ENCODE measurements at places on chromosomes 3 and 15. TPM values are rescaled to one million over a fixed set of nuclear protein-coding genes. Genes with fewer than 3 reads are reported as not detected.

NR1I2 gene
- polyA plus RNA-seq = not detected

GRCh38 chr15:51759557-51760070 lies 8.2 kb downstream of the TMOD2 start:
- peaks cover 25% of the 10 kb centered on the region for H3K4me1 ChIP-seq
- no peaks in the 10 kb centered on the region for H3K27me3 ChIP-seq
- H3K36me3 ChIP-seq = peaks cover 14% of the 10 kb centered on the region
- H3K4me3 ChIP-seq = no peak overlapping the region
- no peak overlapping the region for H3K27ac ChIP-seq

DNA sequence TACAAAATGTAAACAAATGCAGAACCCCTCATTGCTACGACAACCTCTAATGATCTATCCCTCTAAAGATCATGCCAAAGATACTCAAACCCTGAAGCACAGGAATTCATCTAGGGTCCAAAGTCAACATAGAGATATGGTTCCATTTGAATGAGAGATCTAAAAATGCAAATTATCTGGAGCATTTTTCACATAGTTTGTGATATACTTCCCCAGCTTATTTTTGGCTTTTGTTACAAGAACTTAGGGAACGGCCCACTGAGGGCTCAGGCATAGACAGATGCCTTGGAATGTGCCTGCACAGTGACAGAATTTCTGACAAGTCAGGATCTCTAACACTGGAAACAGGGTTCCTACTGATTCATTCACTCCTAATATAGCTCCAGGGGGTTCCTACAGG lies 258.9 kb upstream of the THBS1 start:
- no peaks in the 10 kb centered on the region for H3K4me1 ChIP-seq
- H3K27ac ChIP-seq = no peak overlapping the region
- no peaks in the 10 kb centered on the region for H3K36me3 ChIP-seq
- no peaks in the 10 kb centered on the region for H3K27me3 ChIP-seq

DNA sequence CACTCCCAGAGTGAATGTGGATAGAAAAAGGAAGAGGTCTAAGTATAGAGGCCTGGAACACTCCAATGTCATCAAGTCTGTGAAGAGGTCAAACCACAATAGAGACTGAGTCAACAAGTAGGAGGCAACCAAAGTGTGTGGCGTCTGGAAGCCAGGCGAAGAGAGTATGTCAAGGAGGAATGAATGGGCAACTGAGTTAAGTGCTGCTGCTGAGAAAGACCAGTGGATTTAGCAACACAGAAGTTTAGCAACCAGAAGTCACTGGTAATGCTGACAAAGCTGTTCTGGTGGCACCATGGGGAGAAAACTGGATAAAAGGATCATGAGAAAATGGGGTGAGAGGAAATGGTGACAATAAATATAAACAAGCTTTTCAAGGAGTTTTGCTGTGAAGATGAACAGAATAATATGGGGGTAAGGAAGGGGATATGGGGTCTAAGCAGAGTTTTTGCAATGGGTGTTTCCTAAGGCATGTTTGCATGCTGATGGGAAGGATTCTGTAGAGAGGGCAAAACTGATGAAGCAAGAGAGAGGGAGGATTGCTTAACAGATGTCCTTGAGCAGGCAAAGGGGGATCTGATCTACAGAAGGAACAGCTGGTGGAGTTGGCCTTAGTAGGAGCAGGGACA lies 38.4 kb downstream of the PCOLCE2 start:
- no peak for DNase-seq
- no peaks in the 10 kb centered on the region for H3K4me1 ChIP-seq
- H3K27me3 ChIP-seq = no peaks in the 10 kb centered on the region
- H3K4me3 ChIP-seq = no peak overlapping the region
- H3K27ac ChIP-seq = no peak overlapping the region
- H3K36me3 ChIP-seq = no peaks in the 10 kb centered on the region

DNA sequence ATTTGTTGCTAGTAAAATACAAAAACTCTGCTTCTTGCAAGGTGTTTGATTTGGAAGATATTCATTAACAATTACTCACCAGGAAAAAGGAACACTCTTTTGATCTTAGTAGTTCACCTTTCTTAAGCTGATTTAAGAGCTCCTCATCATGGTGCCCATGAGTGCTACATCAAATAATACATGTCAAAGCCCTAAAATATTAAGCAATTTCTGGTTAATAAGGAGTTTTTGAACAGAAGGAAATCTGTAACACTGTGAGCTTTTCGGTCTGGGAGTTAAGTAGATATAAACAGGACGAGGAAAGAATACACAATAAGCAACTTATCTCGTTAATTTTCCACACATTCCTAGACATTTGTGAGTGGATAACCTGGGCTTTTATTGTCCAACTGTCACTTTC lies 83.9 kb upstream of the DCBLD2 start:
- DNase-seq = no peak
- no peaks in the 10 kb centered on the region for H3K4me1 ChIP-seq
- H3K4me3 ChIP-seq = no peak overlapping the region
- peaks cover 5% of the 10 kb centered on the region for H3K27me3 ChIP-seq
- no peak overlapping the region for H3K27ac ChIP-seq

DNA sequence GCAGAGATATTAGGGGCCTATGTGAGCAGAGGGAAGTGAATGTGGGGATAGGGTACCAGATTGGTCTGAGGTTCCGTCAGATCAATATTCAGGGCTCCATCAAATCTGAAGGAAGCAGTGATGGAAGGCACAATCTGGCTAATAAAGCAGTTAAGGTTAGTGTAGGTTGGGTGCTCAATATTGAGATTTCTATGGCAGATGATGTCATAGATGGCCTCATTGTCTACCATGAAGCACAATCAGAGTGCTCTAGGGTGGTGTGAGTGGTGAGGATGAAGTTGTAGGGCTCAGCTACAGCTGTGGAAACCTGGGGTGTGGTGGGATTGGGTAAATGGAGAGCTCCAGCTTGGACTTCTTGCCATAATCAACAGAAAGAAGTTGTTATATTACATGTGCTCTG lies 58.2 kb downstream of the NR2F2 start:
- no peak overlapping the region for H3K27ac ChIP-seq
- no peaks in the 10 kb centered on the region for H3K36me3 ChIP-seq
- no peak for DNase-seq
- H3K27me3 ChIP-seq = peaks cover 4% of the 10 kb centered on the region
- H3K4me3 ChIP-seq = no peak overlapping the region

PPP1R14D gene
- not detected for polyA plus RNA-seq

GRCh38 chr3:183159333-183159732 lies 3.2 kb downstream of the LAMP3 start:
- no peak for DNase-seq
- no peaks in the 10 kb centered on the region for H3K36me3 ChIP-seq
- H3K27me3 ChIP-seq = peaks cover 88% of the 10 kb centered on the region
- no peak overlapping the region for H3K27ac ChIP-seq
- peaks cover 18% of the 10 kb centered on the region for H3K4me1 ChIP-seq

GRCh38 chr3:113741620-113742019 lies 4.4 kb downstream of the NAA50 start:
- H3K27ac ChIP-seq = no peak overlapping the region
- H3K36me3 ChIP-seq = peaks cover under 1% of the 10 kb centered on the region
- no peaks in the 10 kb centered on the region for H3K27me3 ChIP-seq
- no peak for DNase-seq
- H3K4me3 ChIP-seq = no peak overlapping the region
- H3K4me1 ChIP-seq = peaks cover 53% of the 10 kb centered on the region

GRCh38 chr3:1632128-1632527 lies 466.5 kb upstream of the CNTN4 start:
- H3K27me3 ChIP-seq = no peaks in the 10 kb centered on the region
- H3K4me1 ChIP-seq = no peaks in the 10 kb centered on the region
- H3K4me3 ChIP-seq = no peak overlapping the region
- DNase-seq = no peak
- no peaks in the 10 kb centered on the region for H3K36me3 ChIP-seq

DNA sequence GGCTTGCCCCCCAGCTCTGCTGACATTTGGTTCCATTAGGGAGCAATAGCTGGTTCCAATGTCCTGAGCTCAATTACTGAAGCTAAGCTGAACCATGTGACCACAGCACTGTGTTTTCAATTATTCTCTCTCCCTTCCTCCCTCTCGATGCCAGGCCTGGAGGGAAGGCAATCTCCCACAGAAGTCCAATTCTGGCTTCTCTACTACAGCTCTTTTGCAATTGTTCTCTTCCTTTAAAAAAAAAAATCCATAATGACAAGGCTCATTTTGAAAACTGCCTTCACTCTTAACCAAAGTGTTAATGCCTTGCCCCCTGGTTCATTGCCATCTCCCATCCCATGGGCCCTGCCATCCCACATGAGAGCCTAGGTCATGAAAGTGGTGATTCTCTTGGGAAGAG lies 24.8 kb downstream of the IL16 start:
- H3K27me3 ChIP-seq = peaks cover 36% of the 10 kb centered on the region
- no peak for DNase-seq
- no peaks in the 10 kb centered on the region for H3K4me1 ChIP-seq
- H3K27ac ChIP-seq = no peak overlapping the region
- H3K4me3 ChIP-seq = no peak overlapping the region
- H3K36me3 ChIP-seq = no peaks in the 10 kb centered on the region

- H3K4me3 ChIP-seq = no peak overlapping the region
- no peak overlapping the region for H3K27ac ChIP-seq
- H3K4me1 ChIP-seq = no peaks in the 10 kb centered on the region
These were observed 813.3 kb upstream of the ARRDC4 start for GRCh38 chr15:97146929-97147870.

GRCh38 chr15:77846986-77847385 lies 214.3 kb upstream of the LINGO1 start:
- no peak for DNase-seq
- peaks cover 49% of the 10 kb centered on the region for H3K27me3 ChIP-seq
- H3K27ac ChIP-seq = no peak overlapping the region
- H3K4me1 ChIP-seq = no peaks in the 10 kb centered on the region
- peaks cover 19% of the 10 kb centered on the region for H3K36me3 ChIP-seq

DGKG gene
- polyA plus RNA-seq = 0.44 TPM

- no peak overlapping the region for H3K27ac ChIP-seq
- H3K4me1 ChIP-seq = no peaks in the 10 kb centered on the region
- no peak overlapping the region for H3K4me3 ChIP-seq
- no peak for DNase-seq
These were observed 129.1 kb downstream of the RAP2B start for GRCh38 chr3:153291059-153291685.

SIDT1 gene
- 58.4 TPM for polyA plus RNA-seq

RTP3 gene
- polyA plus RNA-seq = not detected

DNA sequence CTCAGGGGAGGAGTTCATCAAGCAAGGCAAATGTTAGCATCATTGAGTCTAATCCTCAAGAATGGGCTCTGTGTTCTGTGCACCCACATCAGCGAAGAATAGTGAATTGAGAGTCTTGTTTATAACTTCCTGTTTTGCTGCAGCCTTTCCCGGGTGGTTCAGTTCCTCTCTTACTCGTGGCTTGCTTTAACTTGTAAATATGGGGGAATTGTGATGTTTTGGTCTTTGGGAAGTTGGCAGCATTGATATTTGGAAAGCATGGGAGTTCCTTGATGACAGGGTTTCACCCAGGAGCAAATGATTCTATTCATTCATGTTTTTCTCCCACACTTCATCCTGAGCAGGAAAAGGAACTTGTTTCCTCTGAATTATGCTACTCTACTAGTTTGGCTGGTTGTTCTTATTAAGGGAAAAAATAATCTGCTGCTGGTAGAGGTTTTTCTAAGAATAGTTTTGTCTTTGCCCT lies 40.4 kb downstream of the GPD1L start:
- H3K36me3 ChIP-seq = peaks cover 15% of the 10 kb centered on the region
- peak; percentile 21 for DNase-seq
- peaks cover 17% of the 10 kb centered on the region for H3K4me1 ChIP-seq
- no peak overlapping the region for H3K27ac ChIP-seq
- no peaks in the 10 kb centered on the region for H3K27me3 ChIP-seq
- H3K4me3 ChIP-seq = no peak overlapping the region

RAB43 gene
- polyA plus RNA-seq = 10.0 TPM

DNA sequence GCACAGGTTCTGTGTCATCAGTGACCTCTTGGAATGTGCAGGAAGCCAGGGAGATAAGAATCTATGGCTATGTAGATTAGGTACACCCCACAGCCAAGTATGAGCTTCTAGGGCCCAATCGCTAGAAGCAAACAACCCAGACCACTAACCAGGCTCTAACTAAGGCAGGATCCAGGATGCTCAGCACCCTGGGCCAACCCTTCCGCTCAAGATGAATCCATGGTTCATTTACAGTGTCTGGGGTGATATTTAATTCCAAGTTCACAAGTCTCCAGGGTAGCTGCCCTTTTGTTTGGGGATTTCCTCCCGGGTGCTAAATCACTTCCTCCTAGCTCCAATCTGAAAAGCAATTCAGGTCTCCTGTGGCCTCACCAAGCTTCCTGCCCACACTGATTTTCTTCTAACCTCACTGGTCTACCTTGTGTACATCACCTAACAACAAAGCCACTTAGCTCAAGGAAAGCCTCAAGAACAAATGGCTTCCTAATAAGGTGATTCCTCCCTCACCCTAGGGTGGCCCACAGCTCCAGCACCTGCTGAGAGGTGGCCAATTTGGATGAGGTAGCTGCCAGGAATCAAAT lies 2.4 kb downstream of the EHD4 start:
- peaks cover 10% of the 10 kb centered on the region for H3K27me3 ChIP-seq
- peak overlapping the region; percentile 87 for H3K4me3 ChIP-seq
- H3K4me1 ChIP-seq = peaks cover 64% of the 10 kb centered on the region
- DNase-seq = peak; percentile 48
- peak overlapping the region; percentile 40 for H3K27ac ChIP-seq
- H3K36me3 ChIP-seq = no peaks in the 10 kb centered on the region

GRCh38 chr3:141343077-141343476 lies 25.2 kb upstream of the ZBTB38 start:
- H3K4me3 ChIP-seq = no peak overlapping the region
- no peaks in the 10 kb centered on the region for H3K4me1 ChIP-seq
- no peaks in the 10 kb centered on the region for H3K36me3 ChIP-seq
- no peak for DNase-seq

- peaks cover 16% of the 10 kb centered on the region for H3K27me3 ChIP-seq
- no peak for DNase-seq
- no peak overlapping the region for H3K4me3 ChIP-seq
- no peaks in the 10 kb centered on the region for H3K4me1 ChIP-seq
These were observed 268.2 kb upstream of the LYSMD4 start for GRCh38 chr15:100001405-100001804.

- H3K36me3 ChIP-seq = no peaks in the 10 kb centered on the region
- no peak overlapping the region for H3K4me3 ChIP-seq
- no peak overlapping the region for H3K27ac ChIP-seq
- H3K27me3 ChIP-seq = no peaks in the 10 kb centered on the region
These were observed 181.7 kb downstream of the CHST2 start for GRCh38 chr3:143301031-143301901.

DNA sequence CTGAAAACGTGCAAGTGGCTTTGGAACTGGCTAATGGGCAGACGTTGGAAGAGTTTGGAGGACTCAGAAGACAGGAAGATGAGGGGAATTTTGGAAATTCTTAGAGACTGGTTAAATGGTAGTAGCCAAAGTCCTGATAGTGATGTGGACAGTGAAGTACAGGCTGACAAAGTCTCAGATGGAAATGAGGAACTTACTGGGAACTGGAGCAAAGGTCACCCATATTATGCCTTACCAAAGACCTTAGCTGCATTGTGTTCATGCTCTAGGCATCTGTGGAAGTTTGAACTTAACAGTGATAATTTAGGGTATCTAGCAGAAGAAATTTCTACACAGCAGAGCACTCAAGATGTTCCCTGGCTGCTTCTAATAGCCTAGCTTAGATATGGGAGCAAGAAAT lies 28.6 kb upstream of the SERPINI2 start:
- no peaks in the 10 kb centered on the region for H3K27me3 ChIP-seq
- no peak for DNase-seq
- no peak overlapping the region for H3K4me3 ChIP-seq
- no peaks in the 10 kb centered on the region for H3K4me1 ChIP-seq
- H3K36me3 ChIP-seq = no peaks in the 10 kb centered on the region

ANAPC13 gene
- 78.2 TPM for polyA plus RNA-seq

FEZF2 gene
- not detected for polyA plus RNA-seq
